ENCODE measurements at places on chromosomes 1 and 21.

DNA sequence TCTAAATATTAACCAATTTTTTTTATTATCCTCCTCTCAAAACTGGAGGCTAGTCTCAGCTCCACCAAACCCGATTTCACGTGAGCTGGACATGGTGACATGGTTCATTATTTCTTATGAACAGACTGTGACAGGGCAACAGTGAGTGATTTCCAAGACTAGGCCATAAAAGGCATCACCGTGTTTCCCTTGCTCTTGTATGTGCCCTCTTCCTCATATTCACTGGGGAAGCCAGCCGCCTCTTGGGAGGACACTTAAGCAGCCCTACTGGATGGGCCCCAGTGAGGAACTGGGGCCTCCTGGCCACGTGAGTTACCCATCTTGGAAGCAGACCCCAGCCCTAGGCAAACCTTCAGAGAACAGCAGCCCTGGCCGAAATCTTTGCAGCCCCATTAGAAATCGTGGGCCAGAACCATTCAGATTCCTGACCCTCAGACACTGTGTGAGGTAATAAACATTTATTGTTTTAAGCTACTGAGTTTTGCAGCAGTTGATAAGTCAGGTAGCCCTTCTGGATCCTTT, 105.0 kb downstream of the GALNT2 start:
- DNase-seq = no peak

DNA sequence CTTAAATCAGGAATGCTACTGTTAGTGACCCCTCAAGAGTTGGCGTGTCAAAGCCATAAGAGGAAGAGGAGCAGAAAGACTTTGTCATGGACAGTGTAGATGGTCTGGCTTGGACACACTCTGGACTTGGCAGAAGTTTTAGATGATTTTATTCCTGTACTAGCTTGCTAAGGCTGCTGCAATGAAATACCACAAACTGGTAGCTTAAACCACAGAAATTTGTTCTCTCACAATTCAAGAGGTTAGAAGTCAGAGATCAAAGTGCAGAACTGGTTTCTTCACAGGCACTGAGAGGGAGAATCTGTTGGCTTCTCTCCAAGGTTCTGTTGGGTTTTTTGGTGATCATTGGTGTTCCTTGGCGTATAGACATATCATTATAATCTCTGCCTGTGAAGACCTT, 869.8 kb upstream of the B3GALT2 start:
- DNase-seq = no peak

DNA sequence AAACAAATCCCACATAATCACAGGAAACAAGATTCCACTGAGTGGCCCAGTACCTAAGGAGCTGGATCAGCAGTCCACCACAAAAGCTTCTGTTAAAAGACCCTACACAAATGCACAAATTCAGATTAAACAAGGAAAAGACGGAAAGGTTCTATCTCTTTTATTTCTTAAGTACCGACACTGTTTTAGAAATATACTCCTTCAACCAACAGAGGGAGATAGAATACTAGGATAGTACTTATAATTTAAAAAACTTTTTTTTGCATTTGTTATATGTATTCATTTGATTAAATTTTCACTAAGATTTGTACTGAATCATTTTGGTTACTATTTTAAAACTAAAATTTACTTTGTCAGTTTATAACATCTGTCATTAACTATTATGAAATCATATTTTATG, 12.5 kb downstream of the CDC7 start:
- DNase-seq = no peak

DNA sequence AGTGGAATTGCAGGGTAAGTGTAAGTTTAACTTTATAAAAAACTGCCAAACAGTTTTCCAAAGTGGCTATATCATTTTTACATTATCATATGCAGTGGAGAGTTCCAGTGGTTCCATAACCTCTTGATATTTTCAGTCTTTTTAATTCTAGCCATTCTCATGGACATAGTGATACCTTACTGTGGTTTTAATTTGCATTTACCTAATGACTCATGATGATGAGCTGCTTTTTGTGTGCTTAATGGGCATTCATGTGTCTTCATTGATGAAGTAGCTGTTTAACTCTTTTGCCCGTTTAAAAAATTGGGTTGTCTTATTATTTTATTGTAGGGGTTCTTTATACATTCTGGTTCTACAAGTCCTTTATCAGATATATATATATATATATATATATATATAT, 29.4 kb downstream of the SNX27 start:
- no peak for DNase-seq

DNA sequence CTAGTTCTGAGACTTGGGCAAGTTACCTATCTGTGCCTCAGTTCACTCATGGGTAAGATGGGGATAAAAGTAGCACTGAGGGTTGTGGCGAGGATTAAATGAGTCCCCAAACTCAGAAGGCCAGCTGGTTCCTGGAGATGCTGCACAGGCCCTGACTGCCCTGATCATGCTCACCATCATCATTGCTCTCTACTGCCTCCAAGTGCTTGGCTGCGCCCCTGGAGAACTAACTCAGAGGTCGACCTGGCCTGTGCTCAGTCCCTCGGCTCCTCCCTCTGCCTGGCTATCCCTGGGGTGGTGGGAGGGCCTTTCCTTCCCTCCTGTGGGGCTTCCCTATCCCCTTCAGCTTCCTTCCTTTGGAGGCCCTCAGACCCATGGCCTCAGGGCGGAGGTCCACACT, 5.6 kb downstream of the SLC5A9 start:
- DNase-seq = no peak

DNA sequence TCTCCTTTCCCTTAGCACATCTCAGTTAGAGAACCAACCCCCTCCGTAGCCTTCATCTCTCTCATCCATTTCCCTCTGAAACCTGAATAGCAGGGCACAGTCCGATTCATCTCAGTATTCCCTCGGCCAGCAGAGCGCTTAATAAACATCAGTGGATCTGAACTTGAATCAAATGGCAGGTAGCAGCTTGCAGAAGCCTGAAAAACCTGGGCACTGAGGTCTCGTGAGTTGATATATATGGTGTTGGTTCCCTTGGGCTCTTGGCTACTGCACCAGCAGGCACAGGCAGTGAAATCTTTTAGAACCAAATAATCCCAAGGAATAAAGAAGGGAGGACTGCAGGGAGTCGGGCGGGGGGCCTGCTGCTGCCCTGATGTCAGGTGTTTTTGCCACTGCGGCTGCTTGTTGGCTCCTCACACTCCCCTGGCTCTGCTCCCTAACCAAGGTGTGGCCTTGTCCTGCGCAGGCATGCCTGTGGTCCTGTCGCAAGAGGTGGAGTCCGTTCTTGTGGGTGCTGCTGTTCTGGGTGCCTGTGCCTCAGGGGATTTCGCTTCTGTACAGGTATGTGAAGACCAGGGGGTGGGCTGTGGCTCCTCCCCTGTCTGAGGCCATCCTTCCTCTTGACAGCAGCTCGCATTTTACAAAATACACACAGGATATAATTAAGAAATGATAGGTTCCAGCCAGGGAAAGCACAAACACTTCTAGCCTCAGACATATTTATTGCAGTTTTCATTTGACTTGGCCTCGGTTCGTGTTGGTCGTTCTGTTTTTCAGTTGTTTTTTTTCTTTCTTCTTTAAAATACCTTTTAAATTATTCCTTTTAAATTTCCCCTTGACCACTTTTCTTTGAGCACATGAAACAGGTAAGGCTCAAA, 140.9 kb upstream of the HOOK1 start:
- no peak for DNase-seq

DNA sequence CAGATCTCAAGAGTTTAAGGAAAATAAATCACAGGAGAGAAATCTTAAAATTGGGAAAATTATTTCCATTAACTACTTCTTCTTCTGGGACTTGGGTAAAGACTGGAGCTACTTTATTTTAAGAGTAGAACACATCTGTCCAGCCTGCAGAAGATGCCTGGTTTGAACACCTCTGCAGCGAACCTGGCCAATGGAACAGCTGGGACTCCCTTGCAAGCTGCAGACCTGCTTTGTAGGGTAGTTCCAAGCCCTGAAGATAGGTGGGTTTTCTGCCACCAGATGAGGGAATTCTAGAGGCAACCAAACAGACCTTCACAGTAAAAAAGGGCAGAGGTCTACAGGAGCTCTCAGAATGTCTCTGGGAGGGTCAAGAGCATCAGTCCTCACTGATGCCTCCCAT, 86.5 kb upstream of the CACNA1E start:
- no peak for DNase-seq

DNA sequence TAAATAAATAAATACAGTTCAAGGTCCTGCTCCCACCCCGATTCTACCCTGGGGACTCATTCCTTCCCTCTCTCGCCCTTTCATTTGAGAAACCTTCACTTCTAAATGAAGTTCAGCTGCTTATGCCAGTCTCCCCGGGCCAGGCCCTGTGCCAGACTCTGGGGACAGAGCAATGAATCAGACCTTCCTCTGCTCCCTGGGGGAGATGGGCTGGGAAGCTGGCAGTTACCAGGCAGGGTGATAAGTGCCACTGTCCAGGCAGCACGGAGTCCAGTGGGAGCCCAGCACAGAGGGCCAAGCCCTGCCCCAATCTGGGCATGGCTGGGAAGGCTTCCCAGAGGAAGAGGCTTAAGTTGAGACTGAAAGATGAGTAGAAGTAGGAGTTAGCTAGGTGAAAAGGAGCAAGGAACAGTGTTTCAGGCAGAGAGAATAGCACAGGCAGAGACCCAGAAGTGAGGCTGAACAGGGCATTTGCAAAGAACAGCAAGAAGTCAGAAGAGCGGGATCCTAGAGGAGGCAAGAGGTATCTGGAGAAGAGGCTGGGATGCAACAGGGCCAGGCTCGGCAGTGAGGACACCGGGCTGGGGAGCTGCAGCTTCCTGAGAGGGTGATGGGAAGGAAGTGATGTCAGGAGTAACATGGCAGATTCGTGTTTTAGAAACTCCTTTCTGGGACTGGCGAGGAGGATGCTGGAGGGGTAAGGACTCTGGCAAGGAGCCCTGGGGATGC, 13.5 kb downstream of the KCNQ4 start:
- no peak for DNase-seq

DNA sequence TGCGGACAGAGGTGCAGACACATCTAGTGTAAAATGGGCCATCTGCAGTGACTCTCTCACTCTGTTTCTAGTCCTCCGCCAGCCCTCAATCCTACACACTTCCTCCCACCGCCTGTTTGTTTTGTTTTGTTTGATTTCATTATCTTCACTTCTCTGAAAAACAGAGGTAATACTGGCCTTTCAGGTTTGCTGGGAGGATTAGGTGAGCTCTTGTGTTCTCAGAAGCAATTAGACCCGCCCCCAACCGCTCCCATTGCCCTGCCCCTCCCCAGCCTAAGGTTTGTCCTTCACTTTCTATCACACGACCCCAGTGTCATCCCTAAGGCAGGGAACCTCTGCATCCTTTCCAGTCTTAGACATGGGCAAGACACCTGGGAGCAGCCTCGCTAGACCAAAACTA, 43.2 kb upstream of the TACSTD2 start:
- no peak for DNase-seq

- no peak for DNase-seq
Observed at GRCh38 chr1:235910357-235911299, 43.9 kb upstream of the LYST start.

DNA sequence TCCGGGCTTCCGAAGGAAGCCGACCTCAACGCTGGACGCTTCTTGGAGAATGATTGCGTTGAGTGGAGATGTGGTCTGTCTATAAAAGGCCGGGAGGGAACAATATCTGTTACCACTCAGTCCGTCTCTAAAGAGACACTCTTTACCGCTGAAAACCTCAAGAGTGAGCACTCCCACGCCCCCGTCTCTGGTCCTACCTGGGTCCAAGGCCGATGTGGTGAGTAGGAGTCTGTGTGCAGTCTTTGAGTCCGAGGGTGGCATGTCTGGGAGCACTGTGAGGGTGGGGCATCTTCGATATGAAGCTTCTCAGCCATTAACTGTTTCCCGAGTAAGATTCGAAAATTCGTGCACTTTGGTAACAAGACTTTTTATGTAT, 576 bp downstream of the ZFP69 start:
- no peak for DNase-seq

- no peak for DNase-seq
Observed at GRCh38 chr21:22582026-22582425, 1583.8 kb downstream of the NCAM2 start.

DNA sequence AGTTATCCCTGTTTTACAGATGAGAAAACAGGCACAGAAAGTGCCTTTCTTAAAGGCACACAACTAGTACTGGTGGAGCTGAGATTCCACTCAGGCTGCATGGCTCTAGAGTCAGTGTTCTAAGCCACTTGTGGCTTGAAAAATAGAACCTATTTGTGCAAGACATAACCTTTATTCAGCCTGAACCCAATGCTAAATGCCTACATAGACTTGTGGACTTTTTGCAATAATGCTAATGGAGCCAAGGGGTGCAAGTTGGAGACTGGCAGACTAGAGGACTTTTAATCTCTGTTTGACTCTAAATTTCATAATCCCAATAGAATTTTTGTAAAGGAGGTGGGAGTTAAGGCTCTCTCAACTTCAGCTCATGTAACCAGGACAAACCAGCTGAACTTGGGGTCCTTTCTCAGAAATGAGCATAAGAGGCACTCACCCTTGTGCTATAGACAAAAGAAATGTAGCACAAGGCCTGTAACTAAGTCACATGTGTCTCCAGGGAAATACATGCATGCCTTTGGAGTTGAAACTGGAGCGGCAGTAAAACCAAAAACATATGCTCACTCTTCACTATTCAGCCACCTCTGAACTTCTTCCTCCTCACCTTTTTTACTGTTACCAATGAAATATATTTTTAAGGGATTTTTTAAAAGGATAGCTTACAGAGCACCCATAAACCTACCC, 43.0 kb upstream of the AK4 start:
- no peak for DNase-seq

DNA sequence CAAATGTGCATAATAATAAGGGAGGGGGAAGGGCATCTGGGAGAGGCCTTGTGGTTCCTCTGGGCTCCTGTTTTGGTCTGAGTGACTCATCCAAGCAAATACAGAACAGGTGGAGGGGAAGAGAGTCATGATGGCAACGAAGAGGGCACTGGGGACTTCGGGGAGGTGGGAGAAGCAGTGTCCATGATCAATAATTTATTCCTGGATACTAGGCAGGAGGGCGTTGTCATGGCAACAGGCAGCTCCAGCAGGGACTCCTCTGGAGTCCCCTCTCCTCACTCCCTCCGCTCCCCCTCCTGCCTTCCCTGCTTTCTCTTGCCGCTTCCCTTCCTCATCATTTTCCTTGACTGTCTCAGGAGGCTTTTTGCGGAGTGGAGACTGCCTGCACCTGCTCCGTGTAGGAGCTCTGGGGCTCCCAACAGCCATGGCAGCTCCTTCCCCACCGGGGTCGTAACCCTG, 12.3 kb upstream of the NFASC start:
- no peak for DNase-seq

- no peak for DNase-seq
Observed at GRCh38 chr1:39391691-39392679, 99.5 kb upstream of the BMP8A start.

DNA sequence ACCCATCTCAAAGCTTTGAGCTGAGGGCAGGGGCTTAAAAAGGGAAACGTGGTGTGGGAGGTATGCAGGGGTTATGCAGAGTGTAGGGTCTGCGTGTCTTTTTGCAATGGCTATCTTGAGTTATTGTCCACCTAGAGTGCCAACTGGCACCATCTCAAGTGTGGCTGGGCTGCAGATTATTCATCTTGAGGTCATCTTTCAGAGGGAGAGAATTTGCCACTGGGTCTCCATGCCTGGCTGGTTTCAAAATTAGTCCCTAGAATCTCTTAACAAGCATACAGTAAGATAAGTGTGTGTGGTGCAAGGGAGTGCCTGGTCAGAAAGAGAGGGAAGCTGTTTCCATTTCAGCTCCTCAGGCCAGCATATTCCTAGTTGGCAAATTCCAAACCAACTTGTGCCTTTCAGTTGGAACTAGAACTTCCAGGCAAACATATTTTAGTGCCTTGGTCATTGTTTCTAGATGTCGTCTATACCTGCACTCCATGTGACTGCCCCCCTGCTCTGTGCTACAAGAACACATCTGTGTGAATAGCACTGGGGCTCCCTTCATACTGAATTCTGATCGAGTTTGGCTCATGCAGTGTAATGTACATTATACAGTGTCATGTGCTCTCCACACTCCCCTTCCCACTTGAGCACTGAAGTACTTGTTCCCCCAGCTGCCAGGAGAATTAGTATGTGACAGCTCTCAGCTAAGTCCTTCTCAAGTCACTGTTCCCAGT, 5.0 kb upstream of the OR2T8 start:
- DNase-seq = no peak
